ENCODE measurements at places on chromosomes 13 and 19.

DNA sequence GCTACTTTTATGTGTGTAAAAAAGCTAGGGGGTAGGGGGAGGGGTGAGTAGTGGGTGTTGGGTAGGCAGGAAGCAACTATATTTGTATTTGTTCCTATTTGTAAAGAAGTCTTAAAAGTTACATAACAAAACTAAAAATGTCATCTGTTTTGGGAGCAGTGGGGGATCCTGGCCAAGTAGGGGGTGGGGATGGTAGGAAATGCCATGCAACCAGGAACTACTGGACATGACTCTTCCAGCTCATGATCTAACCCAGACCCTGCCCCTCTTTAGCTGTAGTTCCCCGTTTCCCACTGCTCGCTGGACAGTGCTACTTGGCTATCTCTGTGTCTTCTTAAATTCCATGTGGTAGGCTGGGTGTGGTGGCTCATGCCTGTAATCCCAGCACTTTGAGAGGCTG, 3.2 kb downstream of the GTF3A start:
- DNase-seq = no peak

GRCh38 chr13:72782717-72783116, 784 bp downstream of the PIBF1 start:
- no peak for DNase-seq

DNA sequence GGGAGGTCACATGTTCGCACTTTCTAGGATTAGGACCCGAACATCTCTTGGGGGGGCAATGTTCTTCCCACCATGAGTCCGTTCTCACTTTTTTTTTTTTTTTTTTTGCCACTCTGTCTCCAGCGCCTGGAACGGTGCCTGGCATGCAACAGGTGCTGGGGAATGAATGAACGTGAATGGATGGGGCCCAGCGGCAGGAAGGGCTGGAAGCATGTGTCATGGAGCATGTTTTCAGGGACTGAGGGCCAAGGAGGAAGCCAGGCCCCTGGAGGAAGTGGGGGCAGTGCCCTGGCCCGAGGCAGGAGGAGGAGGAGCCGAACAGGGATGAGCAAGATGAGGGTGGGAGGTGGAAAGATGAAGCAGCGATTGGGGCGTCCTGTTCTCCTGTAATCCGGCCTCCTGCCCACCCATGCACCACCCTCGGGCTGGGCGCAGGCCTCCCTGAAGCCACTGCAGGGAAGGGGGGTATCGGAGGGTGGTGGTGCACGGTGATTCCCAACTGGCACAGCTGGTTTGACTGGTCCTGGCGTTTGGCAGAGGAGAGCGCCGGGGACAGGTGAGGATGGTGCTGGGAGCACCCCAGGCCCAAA, 8.8 kb upstream of the SULT2B1 start:
- DNase-seq = peak; percentile 64

GRCh38 chr19:30864391-30865215, 484.6 kb downstream of the TSHZ3 start:
- DNase-seq = no peak

- no peak for DNase-seq
These were observed 73.8 kb upstream of the FAM216B start for GRCh38 chr13:42707586-42707985.

DNA sequence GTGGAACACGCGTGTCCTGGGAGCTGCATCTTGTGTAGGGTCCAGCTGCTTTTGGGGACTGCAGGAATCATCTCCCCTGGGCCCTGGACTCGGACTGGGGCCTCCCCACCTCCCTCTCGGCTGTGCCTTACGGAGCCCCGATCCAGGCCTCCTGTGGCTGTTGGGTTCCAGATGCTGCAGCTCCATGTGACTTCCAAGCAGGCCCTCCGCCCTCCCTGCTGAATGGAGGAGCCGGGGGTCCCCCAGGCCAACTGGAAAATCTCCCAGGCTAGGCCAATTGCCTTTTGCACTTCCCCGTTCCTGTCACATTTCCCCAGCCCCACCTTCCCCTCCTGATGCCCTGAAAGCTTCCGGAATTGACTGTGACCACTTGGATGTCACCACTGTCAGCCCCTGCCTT, 6.2 kb upstream of the PGLS start:
- no peak for DNase-seq

GRCh38 chr13:91196958-91197357, 150.5 kb upstream of the MIR17HG start:
- no peak for DNase-seq

Measured in Peyer's patch (tissue), 4 donors.